ENCODE measurements at places on chromosomes 16 and 17.

- DNase-seq, result no peak
These were observed 27.6 kb downstream of the ELAC2 start for GRCh38 chr17:12990041-12990808.

GRCh38 chr16:29696881-29697331 lies 17.9 kb downstream of the QPRT start:
- DNase-seq, result no peak

DNA sequence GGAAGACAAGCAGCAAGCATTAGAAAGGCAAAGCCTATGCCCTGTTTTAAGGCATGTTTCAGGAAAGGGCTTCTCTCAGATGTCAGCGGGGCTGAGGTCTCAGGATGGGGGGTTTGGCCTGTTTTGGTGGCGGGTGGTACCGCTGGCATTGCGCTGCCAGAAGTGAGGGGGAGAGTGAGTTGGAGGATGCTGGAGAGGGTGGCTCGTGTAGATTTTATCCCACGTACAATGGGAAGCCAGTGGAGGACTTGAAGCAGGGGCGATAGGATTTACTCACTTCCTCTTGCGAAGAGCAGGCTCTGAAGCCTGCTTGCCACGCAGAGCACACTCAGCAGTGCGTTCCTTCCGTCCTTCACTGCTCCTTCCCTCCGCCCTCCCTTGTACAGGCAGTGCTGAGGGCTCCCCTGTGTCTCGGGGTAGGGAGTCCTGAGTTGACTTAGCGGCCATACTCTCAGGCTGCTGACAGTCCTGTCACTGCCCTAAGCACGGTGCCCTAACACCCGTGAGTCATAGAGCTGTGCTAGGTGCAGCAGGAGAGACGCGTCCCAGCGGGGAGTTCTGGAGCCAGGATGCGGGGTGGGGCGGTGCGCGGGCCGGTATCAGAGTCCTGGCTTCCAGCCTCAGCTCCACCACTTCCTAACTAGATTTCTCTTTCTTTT lies 113.1 kb downstream of the SNX29 start:
- no peak for DNase-seq

DNA sequence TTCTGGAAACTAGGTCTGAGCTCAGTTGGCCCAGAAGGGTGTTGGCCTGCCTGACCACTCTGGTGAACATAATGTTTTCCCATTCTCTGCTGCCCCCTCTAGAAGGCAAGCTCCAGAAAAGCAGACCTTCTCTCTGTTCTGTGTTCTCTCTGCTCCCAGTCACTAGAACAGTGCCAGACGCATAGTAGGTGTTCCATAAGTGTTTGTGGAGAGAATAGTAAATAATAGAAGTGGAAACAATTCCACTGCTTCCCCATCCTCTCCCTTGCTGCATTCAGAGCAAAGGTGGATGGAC lies 32.2 kb upstream of the ETV4 start:
- no peak for DNase-seq

DNA sequence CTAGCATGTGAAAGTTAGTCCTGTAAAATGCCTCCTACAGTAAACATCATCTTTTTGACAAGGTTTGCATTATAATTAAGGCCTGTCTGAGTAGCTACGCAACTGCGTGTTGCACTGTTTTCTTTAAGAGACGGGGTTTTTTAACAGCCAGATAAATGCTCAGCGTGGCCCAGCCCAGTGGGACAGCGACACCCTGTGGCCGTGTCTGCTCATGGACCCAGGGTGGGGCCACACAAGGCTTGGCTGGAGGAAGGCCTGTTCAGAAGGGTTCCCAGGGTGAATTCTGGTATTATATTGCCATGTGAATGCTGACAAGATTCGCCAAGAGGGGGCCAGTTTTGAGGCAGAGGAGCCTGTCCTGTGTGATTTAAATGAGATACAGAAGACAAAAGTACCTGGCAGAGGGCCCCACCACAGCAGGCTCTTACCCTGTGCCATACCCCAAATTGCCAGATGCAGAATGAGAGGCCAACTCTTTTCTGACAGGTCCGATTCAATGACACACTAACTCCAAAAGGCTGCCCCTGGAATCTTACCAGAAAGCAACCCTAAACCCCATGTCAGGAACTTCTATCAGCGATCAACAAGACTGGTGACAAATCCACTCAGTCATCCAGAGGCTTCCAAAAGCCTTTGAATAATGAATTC lies 65.9 kb upstream of the IRX6 start:
- no peak for DNase-seq

DNA sequence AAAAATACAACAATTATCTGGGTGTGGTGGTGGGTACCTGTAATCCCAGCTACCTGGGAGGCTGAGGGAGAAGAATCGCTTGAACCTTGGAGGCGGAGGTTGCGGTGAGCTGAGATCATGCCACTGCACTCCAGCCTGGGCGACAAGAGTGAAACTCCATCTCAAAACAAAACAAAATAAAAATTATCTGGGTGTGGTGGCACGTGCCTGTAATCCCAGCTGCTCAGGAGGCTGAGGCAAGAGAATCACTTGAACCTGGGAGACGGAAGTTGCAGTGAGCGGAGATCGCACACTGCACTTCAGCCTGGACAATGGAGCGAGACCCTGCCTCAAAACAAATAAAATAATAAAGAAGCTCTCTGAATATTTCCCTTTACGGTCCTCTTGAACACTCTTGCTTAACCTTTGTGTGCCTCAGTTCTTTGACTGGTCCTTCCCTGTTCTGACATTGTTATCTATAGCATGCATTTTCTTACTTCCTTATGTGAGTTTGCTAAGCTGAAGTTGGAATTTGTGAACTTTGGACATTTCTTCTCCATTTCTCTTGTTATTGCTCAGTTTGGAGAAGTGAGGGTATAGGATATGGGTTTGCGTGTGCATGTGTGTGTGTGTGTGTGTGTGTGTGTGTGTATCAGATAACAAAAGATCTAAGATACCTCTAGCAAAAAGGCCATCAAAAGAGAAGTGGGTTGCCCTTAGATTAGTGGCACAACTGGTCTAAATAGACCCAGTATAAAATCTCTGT lies 29.7 kb upstream of the WSB1 start:
- DNase-seq, result no peak

GRCh38 chr17:7039832-7040231 lies 4.0 kb downstream of the SLC16A13 start:
- DNase-seq, result no peak

DNA sequence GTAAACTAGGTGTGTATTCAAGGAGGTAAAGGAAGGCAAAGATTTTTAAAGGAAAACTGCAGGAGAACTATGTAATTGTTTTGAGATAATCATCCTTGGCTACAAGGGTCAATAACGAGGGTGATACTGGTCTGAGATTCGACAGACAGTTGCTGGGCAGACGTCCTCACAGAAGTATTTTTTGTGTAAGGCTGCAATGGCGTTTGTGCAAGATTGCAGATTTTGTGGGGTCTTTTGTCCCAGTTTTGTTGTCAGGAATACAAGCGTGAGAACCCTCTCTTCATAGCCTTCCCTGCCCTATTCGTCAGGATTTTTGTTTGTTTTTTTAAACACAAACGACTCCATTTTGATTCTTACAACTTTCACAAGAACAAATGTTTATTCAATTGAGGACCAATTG lies 57.5 kb downstream of the GPR139 start:
- no peak for DNase-seq

- DNase-seq, result peak; percentile 87
These were observed at the start of gene FBXO31 for GRCh38 chr16:87383505-87384161. FBXO31 (minus strand) TSS chr16:87383776; CDS start chr16:87383744, 32 bp downstream.

GRCh38 chr16:25593260-25593659 lies 98.5 kb upstream of the HS3ST4 start:
- DNase-seq, result no peak

DNA sequence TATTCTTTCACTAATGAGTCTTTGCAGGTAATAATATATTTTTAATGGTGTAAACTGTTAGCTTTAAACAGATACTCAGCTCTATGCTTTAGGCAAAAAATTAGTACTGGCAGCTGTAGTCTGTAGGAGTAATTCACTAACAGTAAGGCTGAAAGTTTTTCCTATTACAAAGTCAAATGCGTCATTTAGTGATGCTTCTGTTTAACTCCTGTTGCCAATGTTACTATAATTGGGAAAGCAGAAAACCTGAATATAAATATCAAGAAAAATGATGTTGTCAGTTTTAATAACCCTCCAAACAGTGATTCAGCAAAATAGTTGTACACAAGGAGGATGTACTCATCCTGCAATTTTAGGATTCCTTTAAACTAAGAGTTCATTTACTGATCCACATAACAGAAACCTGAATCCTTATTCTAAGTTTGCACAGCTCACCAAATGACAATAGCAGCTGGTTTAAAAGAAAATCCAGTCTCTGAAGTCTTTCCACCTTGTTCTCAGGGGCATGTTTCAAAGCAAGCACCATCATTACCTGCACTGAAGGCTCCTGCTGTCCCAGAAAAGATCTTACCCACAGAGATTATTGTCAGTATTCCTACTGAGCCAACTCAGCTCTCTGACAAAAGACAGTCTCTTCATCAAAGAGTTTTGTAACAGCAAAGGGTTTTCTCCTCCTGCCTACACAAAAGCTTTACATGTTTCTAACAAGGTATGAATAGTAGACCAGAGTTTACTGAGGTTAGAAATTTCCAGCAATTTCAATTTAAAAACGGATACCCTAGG lies 4.2 kb downstream of the CDR2 start:
- DNase-seq, result no peak

- no peak for DNase-seq
These were observed 10.5 kb downstream of the MMP28 start for GRCh38 chr17:35784895-35785294.

DNA sequence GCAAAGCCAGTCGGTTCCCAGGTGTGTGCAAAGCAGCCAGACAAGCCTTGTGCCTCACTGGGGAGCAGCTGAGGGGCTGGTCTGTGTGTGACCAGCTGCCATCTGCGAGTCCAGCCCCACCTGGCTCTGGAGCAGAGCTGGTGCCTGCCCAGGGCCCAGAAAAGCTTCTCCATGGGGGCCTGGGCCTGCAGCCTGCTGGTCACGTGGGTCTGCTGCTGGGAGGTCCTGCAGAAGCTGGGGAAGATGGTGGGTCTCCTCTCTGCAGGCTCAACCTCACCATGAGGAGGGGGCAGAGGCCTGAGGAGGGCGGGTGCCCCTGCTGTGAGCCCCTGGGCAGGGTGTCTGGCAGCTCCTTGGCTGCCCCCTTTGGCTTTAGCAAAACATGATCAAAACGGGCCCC lies 71.9 kb downstream of the ENGASE start:
- no peak for DNase-seq

DNA sequence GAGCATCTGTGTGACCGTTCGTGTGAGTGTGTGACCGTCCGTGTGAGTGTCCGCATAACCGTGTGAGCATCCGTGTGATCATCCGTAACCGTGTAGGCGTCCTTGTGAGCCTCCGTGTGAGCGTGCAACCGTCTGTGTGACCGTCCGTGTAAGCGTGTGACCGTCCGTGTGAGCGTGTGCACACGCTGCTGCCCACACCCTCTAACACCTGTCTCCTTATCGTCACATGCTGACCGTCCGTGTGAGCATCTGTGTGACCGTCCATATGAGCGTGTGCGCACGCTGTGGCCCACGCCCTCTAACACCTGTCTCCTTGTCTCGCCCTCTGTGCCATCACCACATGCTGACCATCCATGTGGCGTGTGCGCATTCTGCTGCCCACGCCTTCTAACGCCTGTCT lies 31.1 kb downstream of the NME3 start:
- no peak for DNase-seq

DNA sequence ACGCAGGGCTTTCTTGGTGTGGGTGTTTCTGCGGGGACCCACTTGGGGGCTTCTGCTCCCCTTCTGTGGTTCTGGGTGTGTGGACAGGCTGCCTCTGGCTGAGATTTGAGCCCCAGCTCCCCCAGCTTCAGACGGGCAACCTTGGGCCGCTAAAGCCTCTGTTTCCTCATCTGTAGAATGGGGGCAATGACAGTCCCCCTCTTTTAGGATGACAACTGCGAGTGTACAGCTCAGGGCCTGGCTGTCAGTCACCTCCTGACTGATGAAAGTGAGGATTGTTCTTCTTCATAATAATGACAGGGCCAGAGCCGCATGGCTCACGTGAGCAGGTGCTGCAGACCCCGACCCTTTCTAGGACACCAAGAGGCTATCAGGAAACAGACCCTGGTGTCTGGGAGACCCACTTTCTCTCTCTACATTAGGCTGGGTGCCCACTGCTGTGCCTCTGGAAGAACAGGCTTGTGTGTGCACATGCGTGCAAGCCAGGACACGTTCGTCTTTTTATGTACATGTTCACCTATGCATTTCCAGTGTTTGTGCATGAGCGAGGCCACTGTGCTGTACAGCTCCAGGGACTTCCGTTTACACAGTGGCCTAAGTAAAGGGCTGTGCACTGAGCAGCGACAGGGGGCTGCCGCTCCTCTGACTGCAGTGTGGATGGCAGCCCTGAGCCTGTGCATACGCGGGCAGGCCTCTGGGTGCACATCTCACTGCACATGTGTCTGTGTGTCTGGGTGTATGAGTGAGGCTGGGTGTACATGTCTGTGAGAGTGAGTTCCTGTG lies 4.6 kb downstream of the SPNS3 start:
- DNase-seq, result no peak

- DNase-seq, result no peak
These were observed 18.9 kb upstream of the ABCC3 start for GRCh38 chr17:50615828-50616227.

DNA sequence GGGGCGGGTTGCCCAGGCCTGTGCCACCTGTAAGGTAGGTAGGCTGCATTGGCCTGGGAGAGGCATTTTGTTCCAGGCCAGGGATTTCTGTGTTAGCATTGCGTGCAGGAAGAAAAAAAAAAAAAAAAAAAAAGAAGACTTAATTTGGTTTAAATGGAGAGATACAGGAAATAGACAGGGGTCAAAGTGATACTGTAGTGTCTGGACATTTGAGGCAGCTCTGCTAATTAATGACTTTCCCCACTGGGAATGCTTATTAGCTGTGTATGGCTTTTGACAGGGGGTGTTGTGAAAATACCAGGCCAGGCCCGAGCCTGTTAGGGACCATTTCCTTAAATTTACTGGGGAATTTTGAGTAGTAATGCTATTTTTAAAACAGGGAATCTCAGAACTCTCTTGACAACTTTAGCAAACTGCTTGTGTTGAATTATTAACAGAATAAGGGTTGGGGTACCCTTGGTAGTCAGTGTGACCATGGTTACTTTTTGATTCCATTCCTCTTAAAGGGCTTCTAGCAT lies 1.0 kb downstream of the MAP2K4 start:
- no peak for DNase-seq

- no peak for DNase-seq
These were observed 858 bp downstream of the MMD start for GRCh38 chr17:55420776-55421178.

- peak; percentile 25 for DNase-seq
These were observed 406.5 kb downstream of the SHISA9 start for GRCh38 chr16:13307851-13308250.

DNA sequence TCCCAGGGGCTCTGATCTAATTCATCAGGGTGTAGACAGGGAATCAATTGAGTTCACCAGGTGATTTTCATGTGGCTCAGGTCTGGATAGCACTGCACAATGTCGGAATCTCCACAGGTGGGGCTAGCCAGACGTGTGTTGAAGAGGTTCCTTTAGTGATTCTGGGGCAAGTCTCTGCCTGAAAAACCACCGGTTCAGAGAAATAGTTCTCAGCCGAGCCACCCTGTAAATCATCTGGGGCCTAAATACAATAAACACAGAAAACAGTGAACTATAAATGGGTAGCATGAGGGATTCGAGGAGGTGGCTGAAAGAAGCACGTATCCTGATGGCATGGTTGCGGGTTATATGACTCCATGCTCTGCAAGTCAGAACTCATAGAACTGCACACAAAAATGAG lies 21.3 kb downstream of the ASPA start:
- DNase-seq, result no peak

Data from NCI-H2171 (cell line).